ENCODE measurements at places on chromosomes 1 and 21.

- peak; percentile 35 for DNase-seq
These were observed 37.8 kb downstream of the LPAR3 start for GRCh38 chr1:84855168-84855567.

DNA sequence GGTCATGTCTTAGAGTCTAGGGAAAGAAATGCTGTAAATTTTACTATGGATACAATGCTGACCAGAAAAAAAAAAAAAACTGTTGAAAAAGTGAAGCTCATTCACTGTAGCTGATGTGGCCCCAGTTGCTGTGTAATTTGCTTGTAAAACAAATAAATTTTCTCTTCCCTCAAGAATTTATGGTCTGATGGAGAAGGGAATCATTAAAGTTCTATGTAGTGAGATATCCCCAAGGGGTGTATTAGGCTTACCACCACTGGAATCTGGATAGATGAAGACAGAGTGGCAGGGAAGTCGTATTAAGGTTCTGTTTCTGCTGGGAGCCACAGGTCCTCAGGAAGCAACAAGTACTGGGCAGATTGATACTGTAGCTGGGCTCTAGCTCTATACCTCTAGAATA is 860.0 kb downstream of the LTN1 start:
- peak; percentile 60 for DNase-seq

GRCh38 chr1:204735042-204735441 is 49.5 kb upstream of the LRRN2 start:
- DNase-seq = no peak

- no peak for DNase-seq
These were observed 1.1 kb upstream of the CD244 start for GRCh38 chr1:160863774-160864131.

GRCh38 chr1:80673935-80674597 is 1126.7 kb upstream of the ADGRL2 start:
- no peak for DNase-seq

DNA sequence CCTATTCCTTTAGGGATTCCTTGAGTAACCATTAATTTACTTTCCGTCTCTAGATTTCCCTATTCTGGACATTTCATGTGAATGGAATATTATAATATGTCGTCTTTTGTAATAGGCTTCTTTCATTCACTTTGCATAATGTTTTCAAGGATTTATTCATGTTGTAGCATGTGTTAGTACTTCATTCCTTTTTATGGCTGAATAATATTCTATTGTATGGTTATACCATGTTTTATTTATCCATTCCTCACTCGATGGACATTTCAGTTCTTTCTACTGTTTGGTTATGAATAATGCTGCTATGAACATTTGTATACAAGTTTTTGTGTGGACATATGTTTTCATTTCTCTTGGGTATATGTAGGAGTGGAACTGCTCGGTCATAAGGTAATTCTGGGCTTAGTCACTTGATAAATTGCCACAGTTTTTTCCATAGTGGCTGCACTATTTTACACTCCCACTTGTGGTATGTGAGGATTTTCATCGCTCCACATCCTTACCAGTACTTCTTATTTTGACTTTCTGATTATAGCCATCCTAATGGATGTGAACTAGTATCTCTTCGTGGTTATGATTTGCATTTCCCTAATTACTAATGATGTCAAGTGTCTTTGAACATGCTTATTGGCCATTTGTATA is 17.7 kb downstream of the PPP2R5A start:
- peak; percentile 73 for DNase-seq

GRCh38 chr1:233675446-233675845 is 61.5 kb downstream of the KCNK1 start:
- no peak for DNase-seq

DNA sequence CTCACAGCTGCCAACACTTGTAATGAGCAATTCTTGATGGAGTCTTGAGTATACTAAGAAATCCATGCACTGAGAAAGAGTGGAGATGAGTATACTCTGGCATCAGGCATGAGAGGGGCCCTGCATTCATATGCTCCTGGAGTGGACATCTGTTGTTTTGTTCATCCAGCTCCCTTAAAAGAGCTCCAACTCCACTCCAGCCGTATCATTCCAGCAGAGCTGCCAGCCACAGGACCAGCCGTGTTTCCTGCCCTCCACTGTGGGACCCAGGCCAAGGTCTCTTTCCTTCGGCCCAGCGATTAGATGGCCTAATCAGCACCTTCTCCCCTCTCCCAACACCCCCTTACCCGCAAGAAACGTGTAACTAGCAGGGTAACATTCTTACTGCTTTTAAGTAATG is 144.5 kb downstream of the OMA1 start:
- DNase-seq = no peak

DNA sequence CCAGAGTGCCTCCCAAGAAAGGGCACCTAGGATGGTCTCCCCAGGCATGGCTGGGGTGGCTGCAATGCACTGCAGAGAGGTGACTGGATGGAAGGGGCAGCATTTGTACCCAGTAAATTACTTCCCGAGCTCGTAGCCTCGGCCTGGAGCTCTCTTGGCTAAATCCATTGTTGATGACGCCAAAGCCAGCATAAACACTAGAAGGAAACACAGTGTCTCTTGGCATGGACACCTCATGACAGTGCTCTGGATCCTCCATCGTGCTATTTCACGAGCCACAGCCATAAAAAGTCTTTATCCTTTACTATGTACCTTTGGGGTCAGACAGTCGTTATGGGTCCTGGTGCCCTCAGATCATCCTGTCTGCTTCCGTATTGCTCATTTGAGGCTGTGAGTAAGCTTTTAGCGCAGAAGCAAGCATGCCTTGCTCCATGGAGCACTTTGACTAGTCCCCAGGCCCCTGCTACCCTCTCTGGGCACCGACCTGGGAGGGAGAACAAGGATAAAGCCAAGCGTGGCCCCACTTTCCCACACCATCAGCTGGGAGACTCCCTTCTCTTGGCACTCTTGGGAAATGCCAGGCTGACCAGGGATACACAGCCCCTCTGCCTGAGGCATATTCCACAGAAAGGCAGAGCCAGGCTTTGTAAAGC is 10.3 kb upstream of the PRELP start:
- no peak for DNase-seq

- DNase-seq = no peak
These were observed 18.5 kb downstream of the MORN1 start for GRCh38 chr1:2372551-2373490.

GRCh38 chr21:41750051-41750450 is 16.8 kb downstream of the RIPK4 start:
- peak; percentile 52 for DNase-seq

- DNase-seq = no peak
These were observed 392.7 kb downstream of the SMYD3 start for GRCh38 chr1:246114369-246114768.

DNA sequence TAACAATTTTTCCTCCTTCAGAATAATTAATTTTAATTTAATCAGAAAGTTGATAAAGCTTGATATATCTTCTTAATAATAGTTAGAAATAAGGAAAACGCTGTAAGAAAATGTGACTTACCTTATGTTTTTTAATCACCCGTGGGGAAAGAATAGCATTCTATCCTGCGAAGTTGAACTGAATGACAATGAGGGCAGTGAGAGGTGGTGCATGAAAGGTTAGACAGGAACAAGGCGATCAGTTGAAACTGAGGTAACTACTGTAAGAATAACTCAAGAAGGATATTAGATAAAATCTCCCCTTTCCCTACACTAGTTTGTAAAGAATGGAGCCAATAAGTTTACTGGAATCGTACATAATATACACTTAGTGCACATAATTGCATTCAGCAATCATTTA is 655.0 kb upstream of the NCAM2 start:
- no peak for DNase-seq

GRCh38 chr1:109488201-109488600 is 4.5 kb downstream of the ATXN7L2 start:
- no peak for DNase-seq

DNA sequence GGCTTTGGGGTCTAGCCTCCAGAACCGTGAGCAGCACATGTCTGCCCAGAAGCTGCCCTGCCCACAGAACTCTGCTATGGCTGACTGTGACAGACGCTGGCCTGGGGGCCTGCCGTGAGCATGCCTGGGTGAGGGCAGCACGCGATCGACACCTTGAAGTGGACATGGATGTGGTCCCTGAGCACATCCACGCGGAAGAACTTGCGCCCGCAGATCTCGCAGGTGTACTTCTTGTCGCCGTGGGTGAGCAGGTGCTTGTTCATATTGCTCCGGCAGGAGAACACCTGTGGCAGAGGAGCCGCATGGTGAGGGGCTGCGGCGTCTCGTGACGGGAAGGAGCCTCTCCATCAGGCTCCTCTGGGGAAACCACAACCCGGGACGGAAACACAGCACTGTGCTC is 56.0 kb downstream of the PRDM15 start:
- no peak for DNase-seq

- no peak for DNase-seq
These were observed 3.5 kb downstream of the CD48 start for GRCh38 chr1:160708118-160708517.

DNA sequence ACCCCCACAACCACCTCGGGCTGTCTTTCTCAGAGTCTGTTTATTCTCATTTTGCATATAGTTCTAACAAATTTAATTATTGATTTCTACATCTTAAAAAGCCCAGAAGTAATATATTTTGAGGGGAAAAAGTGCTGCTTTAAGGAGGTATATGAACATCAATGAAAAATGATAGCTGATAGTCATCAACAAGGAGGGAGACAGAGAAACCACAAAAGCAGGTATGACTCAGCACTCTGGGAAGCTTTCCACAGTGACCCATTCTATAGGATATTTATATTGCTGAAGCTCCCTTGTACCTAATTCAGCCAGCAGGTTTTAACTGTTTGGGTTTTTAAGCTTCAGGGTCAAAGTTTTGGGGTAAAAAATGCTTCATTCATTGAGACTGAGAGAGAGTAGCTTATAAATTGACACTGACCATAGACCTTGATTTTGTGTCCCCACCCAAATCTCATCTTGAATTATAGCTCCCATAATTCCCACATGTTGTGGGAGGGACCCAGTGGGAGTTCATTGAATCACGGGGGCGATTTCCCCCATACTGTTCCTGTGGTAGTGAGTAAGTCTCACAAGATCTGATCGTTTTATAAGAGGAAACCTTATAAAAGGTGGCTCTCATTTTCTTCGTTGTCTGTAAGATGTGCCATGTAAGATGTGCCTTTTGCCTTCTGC is 27.4 kb downstream of the VANGL1 start:
- peak; percentile 90 for DNase-seq

DNA sequence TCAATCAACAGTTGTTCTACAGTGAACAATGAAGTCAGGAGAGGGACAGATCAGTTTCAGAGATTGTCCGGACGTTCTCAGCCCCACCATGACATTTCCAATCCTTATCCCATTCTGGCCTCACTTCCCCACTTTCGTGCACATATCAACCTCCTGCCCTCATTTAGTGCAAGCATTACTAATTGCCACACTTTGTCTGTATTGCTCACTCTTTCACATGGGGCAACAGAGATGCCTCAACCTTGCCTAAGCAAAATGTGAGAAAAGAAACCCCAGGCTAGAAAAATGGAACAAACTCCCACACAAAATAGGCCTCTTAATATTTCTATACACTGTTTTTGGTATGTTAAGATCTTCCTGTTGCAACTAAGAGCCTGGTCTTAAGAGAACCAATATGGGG is 8.9 kb upstream of the RGS1 start:
- DNase-seq = no peak

- no peak for DNase-seq
These were observed 115.7 kb downstream of the MAP3K21 start for GRCh38 chr1:233443040-233443760.

- no peak for DNase-seq
These were observed at the start of gene SPRR2A for GRCh38 chr1:153057375-153057774. Gene SPRR2A, minus strand, starts transcription at chr1:153057512. Its CDS starts 777 bp downstream, at chr1:153056735.

DNA sequence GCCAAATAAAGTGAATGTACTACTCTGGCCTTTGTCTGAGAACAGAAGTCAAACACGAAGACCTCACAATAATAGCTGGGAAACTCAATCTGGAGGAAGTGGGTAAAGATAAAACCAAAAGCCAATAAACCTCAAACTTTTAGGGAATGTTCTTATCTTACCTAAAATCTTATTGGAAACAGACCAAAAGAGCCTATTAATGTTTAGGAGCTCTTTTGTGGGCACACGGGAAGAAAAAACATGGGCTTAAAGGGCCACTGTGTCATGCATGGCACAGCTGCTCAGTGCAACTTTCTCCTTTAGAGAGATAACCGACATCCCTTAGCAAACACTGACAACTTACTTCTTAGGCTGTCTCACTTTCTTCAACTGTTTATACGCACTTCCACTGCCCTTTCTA is 16.1 kb downstream of the EIF2B3 start:
- peak; percentile 47 for DNase-seq

DNA sequence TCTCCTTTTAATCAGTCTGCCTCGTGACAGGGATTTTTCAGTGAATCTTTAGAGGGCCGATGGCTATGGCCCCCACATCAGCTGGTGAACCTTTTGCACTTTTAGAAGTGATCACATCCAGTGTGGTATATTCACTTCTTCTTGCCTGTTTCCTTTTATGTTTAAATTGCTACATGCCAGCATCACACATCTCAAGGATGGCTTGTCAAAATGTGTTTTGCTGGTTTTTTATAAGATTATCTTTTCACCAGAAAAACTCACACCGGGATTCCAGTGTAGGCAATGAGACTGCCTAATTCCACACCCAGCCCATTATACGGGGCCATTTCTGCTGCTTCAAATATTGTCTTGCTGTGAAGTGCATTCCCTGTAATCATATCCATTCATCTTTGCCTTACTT is 1151.7 kb upstream of the ADGRL4 start:
- DNase-seq = no peak

GRCh38 chr1:42830631-42831030 is 13.4 kb upstream of the SVBP start:
- no peak for DNase-seq

DNA sequence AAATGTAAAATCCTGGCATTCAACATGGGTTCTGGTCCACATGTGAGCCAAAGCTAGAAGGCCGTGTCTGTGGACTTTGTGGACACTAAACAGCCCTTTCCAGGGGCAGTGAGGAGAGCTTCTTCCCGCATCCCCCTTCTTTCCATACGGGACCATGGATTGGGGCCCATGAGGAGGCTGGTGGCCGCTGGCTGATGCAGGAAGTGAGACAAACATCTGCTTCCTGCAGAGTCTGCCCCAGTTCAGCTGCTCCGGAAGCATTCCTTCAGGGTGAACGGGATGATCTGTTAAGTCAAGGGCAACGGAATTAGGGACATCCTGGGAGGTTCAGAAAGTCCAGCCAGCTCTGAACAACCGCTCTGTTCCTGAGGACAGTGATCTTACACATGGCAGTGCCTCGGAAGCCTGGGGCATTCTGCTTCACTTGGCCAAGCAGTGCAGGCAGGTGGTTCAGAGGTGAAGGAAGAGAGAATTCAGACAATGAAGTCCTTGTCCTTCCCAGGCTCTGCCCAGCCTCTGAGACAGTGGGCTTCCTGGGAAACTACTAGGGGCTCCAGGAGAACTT is 1.5 kb downstream of the CA6 start:
- DNase-seq = no peak

DNA sequence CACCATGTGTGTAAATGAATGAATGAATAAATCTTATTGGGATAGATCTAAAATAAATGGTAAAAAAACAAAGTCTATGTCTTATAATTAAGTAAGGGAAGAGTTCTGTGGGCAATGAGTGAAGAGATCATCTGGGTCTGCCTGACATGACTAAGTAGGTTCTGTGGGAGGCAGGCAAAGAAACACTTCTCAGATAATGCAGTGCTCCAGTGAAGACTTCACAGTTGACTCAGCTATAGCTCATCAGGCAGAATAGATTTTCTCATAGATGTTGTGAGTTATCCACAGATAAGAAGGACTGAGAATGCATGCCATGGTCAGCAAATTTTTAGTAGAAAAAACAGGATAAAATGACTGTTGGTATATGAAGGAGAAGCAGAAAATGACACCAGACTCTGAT is 12.4 kb downstream of the KRTAP22-2 start:
- no peak for DNase-seq
